ENCODE measurements at places on chromosomes 7 and 10.

- peak; percentile 44 for DNase-seq
Observed at GRCh38 chr10:3172081-3172445, 519 bp downstream of the PITRM1 start.

GRCh38 chr10:12351447-12351846 is 2.1 kb downstream of the CAMK1D start:
- DNase-seq, result no peak

GRCh38 chr10:130369645-130370381 is 233.6 kb downstream of the GLRX3 start:
- DNase-seq, result no peak

GRCh38 chr10:64070241-64070640 is 549.0 kb downstream of the REEP3 start:
- no peak for DNase-seq

DNA sequence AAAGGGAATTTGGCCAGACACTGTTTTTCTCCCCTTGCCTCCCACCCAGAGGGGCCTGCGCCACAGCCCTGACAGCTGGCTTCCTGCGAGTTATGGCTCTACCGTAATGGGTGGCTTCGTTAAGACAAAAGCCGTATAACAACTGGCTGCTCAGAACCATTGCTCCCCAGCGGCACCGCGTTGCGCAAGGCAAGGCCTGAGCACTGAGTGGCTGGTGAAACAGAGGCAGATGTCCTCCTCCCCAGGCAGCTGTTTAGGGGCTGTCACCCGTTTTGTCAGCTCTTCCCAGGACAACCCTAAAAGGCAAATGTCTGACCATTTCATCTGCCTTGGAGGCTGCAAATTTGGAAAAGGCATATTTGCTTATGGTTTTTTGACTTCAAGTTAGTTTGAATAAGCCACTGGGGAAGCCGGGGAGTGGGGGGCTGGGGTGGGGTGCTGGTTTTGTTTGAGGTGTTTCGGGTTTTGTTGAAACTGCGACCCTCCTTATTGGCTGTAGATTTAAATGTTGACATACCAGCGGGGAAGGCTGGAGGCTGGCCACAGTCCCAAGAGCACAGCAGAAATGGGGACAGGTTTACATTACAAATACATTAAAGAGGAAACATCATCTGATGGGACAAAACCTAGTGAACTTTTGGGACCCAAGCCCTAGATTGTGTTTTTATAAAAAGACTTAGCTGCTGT is 681 bp upstream of the SPOCK2 start:
- peak; percentile 21 for DNase-seq

DNA sequence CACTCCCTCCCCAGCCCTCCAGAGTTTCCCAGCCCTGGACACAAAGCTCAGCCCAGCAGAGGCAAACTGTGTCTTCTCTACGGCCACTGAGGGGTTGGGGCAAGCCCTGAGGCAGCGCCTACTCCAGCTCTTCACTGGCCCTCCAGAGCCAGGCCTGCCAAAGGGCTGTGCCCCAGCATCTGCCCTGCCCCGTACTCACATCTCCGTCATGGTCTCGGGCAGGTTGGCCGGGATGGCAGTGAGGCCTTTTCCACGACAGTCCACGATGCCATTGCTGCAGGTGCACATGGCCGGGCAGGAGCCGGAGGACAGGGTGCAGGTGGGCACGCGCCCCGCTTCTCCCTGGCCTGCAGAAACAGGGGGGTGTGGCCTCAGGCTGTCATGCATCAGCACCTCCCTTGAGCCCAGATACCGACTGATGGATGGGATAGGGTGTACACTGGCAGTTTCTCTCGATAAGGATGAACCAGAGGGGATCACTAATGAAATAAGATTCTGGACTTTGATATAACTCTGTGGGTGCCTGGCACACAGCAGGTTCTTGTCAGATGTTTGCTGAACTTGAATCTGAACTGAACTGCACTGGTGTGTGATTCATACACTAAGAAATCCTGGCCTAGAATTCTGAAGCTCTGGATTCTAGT is 125.2 kb downstream of the SLIT1 start:
- no peak for DNase-seq
